GM04504 (cell line): ENCODE measurements at places on chromosomes 16 and 17.

GRCh38 chr16:57999971-58000705 lies at the start of gene ZNF319:
ZNF319 (minus strand) TSS chr16:58000672; CDS start chr16:57998265, 2,407 bp downstream.
- no peak for DNase-seq

DNA sequence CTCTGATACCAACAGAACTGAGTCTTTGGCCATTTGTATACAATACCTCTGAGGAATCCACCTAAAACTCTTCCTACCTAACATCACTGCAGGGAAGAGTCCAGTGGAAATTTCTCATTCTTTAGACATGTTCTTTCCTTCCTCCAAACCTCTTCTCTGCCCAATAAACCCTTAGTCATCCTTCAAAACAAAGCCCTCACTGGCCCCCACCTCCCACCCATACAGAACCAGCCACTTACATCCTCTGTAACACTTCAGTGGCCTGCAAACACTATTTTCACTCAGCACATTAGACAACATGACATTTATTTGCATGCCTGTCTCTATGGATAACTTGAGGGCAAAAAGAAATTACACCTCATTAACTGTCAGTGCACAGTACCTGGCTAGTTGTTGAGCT lies 200.3 kb upstream of the NOG start:
- no peak for DNase-seq

DNA sequence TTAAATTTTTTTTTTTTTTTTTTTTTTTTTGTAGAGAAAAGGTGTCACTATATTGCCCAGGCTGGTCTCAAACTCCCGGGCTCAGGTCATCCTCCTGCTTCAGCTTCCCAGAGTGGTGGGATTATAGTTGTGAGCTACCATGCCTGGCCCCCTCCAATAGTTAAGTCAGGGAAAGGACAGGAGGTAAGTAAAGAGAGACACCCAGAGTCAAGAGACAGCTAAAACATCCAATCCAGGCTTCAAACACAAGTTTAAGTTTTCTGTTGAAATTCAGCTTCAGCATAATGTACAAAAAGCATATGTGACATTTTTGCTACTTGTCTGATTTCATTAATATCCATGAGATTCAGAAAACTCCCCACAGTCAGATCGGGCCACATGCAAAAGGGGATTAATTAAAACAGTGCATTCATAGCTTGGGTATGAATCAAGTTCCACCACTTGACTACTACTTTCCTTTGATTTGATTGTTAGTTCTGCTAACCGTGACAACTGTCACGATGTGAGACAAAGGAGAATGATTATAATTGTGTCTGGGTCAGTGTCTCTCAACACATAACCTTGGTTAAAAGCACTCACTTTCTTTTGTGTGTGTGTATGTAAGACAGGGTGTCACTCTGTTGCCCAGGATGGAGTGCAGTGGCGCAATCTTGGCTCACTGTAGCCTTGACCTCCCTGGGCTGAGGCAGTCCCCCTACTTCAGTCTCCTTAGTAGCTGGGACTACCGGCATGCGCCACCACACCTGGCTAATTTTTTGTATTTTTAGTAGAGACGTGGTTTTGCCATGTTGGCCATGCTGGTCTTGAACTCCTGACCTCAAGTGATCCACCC lies 184.9 kb downstream of the PARN start:
- no peak for DNase-seq

DNA sequence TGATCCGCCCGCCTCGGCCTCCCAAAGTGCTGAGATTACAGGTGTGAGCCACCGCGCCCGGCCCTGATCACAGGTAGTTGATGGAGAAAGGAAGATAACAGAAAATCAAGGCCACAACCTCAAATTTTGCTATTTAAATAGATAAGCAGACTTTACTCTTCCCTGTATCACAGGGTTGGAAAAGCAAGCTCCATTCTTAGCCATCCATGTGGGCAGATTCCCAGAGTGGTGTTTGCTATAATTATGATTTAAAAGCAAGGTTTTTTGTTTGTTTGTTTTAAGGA lies 44.4 kb downstream of the TUBD1 start:
- DNase-seq = no peak

DNA sequence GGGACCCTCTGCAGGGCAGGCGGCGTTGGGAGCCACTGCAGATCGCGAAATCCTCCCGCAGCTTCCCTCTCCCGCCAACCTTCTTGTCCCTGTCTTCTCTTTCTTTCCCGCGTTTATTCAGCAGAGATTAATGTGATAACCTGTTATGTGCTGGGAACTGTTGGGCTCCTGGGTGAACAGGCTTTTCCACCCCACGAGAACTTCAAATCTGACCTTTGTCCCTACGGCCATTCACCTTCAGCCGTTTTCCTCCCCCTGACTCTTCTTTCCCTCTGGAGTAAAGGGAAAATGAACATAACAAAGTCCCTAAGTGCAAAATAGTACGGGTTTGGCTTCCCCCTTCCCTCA lies 15.2 kb upstream of the KPNA2 start:
- no peak for DNase-seq

GRCh38 chr17:83147280-83147679 lies 67.9 kb downstream of the METRNL start:
- no peak for DNase-seq

DNA sequence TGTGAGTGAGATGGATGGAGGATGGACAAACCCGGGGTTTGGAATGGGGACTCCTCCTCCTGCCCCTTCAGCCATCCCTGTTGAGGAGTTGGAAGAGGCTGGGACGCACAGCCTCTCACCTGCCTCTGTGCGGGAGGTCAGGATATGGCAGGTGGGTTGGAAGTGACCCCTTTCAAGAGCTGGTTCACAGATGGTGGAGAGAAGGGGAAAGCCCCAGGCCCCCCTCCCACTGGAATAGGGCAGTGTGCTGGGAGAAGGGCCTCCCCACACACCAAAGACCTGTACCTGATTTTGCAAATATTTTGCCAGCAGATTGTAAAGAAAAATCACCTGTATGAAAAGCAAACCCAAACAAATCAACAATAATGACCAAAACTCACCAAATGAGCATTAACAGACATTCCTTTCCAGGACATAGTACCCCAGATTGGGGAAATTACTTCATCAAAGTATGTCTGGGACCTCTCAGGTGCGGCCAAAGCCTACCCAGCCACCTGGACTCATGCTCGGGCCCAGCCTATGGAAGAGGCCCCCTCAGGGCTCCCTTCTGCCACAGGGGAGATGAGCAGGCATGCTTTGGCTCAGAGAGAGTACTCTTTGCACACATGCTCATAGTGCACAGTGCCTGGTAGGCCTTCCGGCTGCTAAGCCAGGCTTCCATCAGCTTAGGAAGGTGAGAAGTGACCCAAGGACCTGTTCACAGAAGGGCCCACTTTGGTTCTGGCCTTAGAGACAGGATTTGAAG lies 7.8 kb downstream of the SLC47A2 start:
- no peak for DNase-seq

- no peak for DNase-seq
These were observed 157.4 kb downstream of the WWOX start for GRCh38 chr16:78256686-78257375.

DNA sequence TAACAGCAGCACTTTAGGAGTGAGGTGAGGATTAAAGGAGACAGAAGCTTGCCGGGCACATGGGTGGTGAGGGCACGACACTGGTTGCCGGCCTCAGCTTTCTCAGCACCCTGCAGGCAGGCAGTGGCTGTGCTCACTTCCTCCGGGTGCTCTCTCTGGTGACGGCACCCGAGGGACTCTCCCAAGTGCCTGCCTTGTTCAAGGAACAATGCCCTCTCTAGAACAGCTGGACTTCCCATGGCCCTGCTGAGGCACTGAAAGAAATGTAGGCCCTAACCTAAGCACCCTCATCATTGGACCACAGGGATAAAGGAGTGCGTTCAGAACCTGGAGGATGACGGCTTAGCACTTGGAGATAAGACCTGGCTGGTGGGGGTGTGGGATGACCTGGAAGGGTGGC lies 72.7 kb downstream of the N4BP1 start:
- DNase-seq = no peak

DNA sequence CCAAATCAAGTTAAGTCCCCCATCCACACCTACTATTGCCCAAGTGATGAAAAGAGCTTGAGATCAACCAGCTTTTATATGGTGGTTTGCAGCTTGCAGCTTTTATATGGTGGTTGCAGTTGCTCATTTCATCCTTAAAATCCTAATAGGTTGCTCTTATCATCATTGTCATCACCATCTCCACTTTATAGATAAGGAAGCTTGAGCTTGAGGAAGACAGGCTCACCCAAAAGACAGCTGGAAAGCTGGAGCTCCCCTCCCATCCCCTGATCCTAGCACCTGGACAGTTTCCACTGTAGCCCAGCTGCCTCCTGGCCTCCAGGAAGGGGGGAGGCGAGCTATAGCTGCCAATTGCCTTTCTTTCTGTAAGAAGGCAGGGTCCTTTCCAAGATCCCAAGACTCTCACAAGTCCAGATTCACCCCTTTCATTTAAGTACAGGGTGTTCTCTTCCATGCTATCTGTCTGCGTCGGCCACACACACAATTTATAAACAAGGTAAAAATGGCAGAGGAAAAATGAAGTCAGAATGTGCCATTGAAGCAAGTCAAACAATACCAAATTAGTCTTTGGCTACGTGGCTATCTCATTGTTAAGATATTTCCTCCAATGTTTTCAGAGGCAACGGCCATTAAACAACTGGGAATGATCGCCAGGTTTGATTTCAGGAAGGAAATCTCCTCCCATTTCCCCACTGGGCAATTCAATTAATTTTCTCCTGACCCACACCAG lies 63.3 kb downstream of the PECAM1 start:
- no peak for DNase-seq

- no peak for DNase-seq
These were observed 7.6 kb upstream of the KIF19 start for GRCh38 chr17:74318391-74318790.

DNA sequence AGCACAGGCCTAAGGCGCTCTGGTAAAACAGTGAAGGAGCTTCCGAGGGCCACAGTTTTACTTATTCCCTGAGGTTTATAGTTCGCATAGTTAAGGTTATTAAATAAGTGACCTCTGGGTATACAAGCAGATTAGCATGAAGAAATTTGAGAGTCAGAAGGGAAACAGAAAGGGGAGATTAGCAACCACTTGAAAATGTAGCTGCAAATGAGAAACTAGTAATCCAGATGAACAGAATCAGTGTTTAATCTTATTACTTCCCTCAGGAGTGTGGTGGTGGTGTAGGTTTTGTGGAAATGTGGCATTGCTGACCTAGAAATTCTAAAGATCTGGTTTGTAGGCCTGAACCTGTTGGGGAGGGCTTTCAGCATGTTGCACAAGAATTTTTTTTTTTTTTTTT lies 130.4 kb downstream of the CCDC182 start:
- DNase-seq = no peak

GRCh38 chr16:73768786-73769203 lies 527.8 kb upstream of the PSMD7 start:
- no peak for DNase-seq

- no peak for DNase-seq
These were observed 18.8 kb upstream of the MMD start for GRCh38 chr17:55440391-55440790.

DNA sequence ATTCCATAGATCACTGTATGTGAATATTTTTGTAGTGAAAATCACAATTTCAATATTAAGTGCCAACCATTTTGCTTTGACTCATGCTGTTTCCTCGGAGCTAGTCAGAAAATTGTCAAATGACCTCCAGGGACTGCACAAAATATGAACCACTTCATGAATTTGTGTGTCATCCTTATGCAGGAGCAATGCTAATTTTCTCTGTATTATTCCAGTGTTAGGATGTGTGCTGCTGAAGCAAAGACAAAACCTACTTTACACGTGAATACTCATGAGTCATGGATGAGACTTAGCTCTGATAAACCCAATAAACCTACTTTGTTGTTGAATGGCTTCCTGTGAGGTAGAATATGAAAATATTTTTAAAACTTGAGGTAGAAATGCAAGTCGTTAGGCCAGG lies 65.2 kb downstream of the SHCBP1 start:
- peak; percentile 4 for DNase-seq

DNA sequence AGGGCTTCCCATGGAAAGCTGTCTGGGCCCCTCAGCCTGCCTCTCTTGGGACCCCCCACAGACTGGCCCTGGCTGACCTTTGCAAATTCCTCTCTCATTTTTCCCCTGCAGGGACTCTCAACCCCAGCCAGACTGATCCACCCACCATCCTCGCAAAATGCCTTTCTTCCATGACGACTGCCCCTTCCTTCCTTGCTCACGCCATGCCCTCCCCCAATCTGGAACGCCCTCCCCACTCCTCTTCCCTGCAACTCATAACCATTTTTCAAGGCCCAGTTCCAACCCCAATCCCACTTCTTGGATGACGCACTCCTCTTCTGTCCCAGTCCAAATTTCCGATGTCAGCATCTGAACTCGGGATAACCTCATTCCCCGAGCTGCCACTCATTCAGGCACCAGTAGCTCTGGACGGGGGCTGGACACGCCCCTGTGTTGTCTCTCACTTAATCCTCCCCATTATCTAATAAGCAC lies 1.3 kb upstream of the DNAI2 start:
- no peak for DNase-seq

DNA sequence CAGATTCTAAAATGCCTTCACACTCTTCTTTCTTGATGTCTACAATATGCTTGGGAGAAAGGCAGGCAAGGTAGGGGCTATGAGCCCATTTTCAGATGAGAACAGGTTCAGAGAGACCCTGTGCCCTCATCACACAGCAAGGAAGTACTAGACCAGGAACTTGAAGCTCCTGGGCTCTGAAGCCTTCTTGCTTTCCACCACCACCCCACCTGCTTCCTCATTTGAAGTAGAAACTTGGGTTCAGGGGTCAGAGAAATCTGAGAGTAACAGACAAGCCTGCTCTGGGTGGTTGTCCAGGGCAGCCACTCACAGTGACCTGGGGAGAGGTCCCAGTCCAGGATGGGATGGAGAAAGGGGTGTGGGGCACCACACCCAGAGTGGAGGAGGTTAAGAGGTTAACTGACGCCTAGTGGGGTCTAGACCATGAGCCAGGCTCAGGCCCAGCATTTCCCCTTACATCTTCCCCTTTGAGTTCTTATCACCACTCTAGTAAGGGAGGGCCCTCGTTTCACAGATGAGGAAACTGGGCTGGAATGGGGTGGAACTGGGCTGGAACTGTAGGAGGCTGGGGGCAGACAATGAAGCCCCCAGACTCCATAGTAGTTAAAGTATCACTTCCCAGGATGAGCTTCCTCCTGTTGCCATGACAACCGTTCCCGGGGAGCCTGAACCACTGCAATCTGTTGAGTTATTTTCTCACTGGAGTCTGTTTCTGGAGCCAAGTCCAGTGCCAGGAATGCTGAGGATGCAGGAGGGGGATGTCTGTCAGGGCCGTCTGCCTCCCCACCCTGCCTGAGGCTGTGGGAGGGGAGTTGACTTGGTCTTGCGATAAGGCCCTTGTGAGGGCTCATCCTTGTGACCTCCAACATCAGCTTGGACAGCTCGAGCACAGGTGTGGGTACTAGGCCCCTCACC lies 16.2 kb upstream of the PHF12 start:
- no peak for DNase-seq

- DNase-seq = no peak
These were observed 28.0 kb downstream of the PPL start for GRCh38 chr16:4908854-4909401.
